ENCODE measurements at places on chromosomes 2 and 18. TPM values are rescaled to one million over a fixed set of nuclear protein-coding genes. Genes with fewer than 3 reads are reported as not detected.

DNA sequence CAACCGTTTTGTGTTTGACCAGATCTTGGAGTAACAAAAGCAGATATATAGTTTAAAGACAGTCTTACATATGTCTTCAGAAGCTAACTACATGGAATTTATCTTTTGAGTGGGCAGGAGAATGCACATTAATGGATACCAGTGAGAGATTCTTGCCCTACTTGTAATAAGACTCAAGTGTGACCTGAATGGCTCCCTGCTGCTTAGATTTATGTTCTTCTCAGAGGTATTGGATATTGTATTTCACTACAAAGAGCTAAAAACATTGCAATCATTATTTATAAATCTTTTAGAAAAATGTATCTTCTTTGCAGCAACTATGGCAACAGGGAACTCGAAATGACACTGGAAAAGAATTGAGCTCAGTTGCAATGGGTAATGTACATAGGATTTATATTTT lies 227.7 kb downstream of the LRRTM4 start:
- DNase-seq: no peak

GRCh38 chr2:128568106-128568505 lies 249.4 kb upstream of the HS6ST1 start:
- no peak for DNase-seq

ARHGEF4 gene
- 1.4 TPM for polyA plus RNA-seq

DNA sequence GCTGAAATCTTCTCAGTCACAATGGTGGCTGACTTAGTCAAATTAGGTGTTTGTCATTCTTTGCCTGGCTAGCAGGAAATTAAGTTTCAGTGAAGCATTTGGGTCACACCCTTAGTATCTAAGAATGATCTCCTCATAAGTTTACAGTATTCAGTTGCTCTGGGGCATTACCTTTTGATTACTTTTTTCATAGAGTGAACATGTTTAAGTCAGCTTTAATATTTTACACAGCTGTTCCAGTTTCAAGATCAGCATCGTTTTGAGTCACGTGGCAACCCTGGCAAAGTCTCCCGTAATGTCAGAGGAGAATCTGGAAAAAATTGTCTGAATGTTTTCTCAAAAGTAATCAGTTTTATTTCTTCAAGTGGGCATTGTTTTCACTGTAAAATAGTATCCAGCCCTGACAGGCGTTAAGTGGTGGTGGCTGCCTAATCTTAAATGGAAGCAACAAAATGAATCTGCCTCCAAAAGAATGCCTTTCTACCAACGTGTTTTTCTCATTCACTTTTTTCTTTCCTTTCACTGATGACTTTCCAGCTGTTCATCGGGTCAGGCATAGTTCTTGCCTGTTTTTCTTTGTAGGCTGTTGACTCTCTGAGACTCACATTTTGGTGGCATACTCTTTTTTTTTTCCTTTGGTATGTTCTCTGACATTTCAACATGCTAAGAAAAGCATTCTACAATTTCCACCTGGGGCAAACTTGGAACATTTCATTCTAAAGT lies 319.6 kb upstream of the TCF4 start:
- no peak for DNase-seq

- DNase-seq: no peak
Measured at GRCh38 chr2:39377226-39377939, 59.7 kb downstream of the MAP4K3 start.

All from CD4-positive, alpha-beta memory T cell (primary cell).